SHP77 treated with DMSO at 0.1 percent for 48 hours (cell line): ENCODE measurements at places on chromosomes 5 and 9.

DNA sequence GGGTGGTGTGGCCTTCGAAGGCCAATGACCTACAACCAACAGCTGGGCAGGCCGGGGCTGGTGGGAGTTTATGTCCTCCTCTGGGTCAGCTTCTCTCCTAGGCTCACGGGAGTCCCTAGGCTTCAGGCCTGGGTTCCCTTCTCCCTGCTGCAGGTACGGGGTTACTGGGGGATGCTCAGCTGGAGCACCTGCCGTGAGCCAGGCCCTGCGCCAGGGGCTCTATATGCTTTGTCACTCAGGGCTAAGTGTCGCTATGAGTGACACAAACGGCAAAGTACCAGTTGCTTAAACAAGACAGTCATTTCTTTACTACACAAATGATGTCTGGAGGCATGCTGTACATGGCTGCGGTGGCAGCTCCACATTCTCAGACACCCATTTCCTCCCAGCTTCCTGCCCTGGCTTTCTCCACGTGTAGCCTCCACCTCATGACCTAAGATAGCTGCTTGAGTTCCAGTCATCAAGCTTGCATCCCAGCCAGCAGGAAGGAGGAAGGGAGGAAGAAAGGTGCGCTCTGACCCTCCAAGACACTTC is 22.5 kb upstream of the NINJ1 start:
- no peak for DNase-seq

GRCh38 chr5:159051421-159052282 is 48.1 kb downstream of the EBF1 start:
- DNase-seq: no peak

DNA sequence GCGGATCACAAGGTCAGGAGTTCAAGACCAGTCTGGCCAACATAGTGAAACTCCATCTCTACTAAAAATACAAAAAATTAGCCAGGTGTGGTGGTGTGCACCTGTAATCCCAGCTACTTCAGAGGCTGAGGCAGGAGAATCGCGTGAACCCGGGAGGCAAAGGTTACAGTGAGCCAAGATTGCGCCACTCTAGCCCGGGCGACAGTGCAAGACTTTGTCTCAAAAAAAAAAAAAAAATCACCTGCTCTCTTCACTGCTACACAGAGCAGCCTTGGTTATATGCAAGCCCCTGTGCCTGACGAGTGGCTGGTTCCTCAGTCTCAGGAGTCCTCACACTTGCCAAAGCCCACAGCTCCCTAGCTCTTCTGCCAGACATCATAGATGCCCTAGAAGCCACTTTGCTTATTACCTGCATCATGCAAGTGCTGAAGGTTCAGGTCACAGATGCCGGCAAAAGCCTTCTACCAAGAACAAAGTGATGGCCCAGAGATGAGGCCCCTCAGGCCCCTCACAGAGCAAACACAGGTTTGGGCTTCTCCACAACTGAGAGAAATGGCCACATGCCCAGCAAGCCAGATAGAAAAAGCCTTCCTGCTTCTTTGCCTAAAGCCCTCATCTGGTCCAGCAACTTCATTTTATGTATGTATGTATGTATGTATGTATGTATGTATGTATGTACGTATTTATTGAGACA is 176.4 kb downstream of the AUH start:
- DNase-seq: no peak

- DNase-seq: no peak
Measured at GRCh38 chr9:117649126-117649525, 55.1 kb upstream of the TLR4 start.

- DNase-seq: no peak
Measured at GRCh38 chr5:159915904-159916840, at the start of gene ADRA1B. ADRA1B (plus strand) TSS chr5:159916482; CDS start chr5:159916906, 424 bp downstream.

- no peak for DNase-seq
Measured at GRCh38 chr5:133635051-133635450, 22.7 kb upstream of the FSTL4 start.

- no peak for DNase-seq
Measured at GRCh38 chr5:1874771-1875220, 7.9 kb downstream of the IRX4 start.

GRCh38 chr5:125185740-125186139 is 439.3 kb upstream of the ZNF608 start:
- no peak for DNase-seq

- no peak for DNase-seq
Measured at GRCh38 chr5:179284751-179285631, 60.3 kb downstream of the ADAMTS2 start.

GRCh38 chr5:39427229-39427628 is 2.4 kb upstream of the DAB2 start:
- peak; percentile 40 for DNase-seq

- DNase-seq: no peak
Measured at GRCh38 chr9:16514131-16514530, 356.3 kb downstream of the BNC2 start.

- DNase-seq: no peak
Measured at GRCh38 chr5:154384480-154385235, 61.1 kb upstream of the SAP30L start.

- no peak for DNase-seq
Measured at GRCh38 chr5:51731421-51732029, 348.3 kb downstream of the ISL1 start.

- no peak for DNase-seq
Measured at GRCh38 chr5:171246231-171246630, 62.8 kb upstream of the TLX3 start.

DNA sequence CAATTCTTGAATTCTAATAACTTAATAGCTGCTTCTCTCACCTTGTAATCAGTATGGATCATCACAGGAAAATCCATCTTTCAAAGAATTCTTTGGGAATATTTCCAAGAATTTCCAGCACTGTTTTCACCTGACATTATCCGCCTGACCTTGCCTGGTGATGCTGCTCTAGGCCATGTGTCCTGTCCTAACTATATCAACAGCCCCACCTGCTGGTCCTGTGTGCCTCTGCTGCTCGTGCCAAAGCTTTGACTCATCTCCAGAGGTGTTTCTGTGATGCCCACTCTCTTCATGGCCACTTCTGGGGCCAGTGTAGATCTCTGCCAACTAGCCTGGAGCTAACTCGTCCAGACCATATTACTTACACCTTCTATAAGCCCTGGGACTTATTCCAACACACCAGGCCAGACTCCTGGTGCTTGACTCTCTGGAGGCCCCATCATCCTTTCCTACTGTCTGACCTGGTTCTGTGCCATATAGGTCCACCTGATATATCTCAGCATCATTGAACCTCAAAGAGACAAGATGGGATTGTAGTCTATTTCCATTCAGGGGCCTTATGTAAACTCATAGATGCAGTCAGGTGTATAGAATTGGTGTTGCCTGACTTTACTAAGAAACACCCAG is 67.5 kb upstream of the CKMT2 start:
- DNase-seq: peak; percentile 28

GRCh38 chr9:71112866-71113265 is 8.6 kb downstream of the TRPM3 start:
- no peak for DNase-seq

DNA sequence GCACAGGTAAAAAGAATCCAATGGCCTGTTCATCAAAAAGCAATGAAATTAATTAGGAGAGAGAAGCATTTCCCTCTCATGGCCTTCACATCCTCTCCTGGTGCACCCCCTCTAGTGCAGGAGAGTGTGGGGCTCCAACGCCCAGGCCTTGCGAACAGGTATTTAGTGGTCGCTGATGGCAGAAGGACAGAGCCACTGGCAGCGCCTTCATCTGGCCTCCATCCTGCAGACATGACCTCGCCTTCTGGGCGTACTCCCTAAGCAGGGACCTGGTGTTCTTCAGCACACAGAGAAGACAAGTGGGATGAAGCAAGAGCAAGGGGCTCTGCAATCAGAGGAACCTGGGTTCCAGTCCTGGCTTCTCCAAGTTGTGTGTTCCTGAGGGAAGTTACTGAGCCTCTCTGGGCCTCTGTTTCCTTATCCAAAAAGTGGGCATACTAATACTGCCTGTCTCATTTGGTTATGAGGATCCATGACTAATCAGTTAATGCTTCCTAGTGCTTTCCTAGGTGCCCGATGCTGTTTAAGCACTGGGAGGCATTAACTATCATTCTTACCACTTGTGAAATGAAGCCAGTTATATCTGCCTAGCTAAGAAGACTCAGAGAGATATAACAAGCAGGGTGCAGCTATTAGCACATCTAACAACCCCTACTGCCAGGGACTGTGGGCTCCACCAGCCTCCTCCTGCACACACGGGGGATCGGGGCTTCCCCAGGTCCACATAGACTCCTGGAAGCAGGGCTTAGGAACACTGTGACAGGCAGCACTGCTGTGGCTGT is 77.3 kb downstream of the SEMA4D start:
- no peak for DNase-seq

DNA sequence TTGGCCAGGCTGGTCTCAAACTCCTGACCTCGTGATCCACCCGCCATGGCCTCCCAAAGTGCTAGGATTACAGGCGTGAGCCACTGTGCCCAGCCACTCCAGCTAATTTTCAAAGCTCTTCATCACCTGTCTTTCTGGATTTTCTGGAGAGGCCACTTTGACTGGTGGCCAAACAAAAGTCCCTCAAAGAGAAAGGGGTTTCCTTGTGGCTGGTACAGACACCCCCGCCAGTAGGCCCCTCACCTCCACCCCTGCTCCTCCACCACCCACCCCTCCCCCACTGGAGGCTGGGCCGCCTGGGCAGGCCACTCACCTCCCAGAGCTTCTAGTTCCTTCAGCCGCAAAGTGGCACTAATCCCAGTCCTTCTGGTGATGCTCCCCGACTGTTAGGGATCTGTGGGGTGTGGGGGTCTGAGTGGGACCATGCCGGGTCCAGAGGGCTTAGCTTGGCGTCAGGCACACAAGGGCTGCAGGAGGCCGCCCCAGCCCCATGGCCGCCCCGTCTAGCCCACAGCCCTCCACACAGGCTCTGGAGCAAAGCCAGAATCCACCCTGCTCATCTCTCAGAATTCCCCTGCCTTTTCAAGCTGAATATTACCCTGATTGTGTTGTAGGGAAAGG is 182.0 kb upstream of the IER5L start:
- DNase-seq: no peak

GRCh38 chr9:93185266-93186214 is 1.6 kb downstream of the WNK2 start:
- no peak for DNase-seq

GRCh38 chr5:60446917-60447316 is 253.0 kb downstream of the DEPDC1B start:
- no peak for DNase-seq

DNA sequence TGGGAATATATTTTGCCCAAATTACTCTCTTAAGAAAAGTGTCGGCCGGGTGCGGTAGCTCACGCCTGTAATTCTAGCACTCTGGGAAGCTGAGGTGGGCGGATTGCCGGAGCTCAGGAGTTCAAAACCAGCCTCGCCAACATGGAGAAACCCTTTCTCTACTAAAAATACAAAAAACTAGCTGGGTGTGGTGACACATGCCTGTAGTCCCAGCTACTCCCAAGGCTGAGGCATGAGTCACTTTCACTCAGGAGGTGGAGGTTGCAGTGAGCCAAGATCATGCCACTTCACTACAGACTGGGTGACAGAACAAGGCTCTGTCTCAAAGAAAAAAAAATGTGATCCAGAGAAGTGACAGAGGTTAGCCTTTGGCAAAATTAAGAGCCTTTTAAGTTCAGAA is 26.4 kb upstream of the TMEM171 start:
- DNase-seq: no peak

DNA sequence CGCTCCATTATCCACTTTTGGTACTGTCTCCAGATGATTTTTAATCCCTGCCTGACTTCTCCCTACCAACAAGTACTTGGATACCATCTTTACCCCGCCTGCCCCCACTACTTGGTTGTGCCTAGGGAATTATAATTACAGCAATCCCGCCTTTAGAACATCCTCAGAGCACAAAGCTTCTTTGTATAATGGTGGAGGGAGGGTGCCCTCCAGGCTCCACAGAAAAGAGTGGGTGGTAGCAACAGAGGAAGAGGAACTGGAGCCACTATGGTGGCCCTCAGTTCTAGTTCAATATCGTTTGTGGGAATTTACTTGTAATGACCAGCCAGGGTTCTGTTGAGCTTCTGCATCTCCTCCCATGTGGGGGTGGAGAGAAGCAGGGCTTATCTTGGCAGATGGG is 79.0 kb upstream of the RNF38 start:
- DNase-seq: no peak

- DNase-seq: no peak
Measured at GRCh38 chr5:91332267-91333045, 50.7 kb downstream of the ARRDC3 start.

DNA sequence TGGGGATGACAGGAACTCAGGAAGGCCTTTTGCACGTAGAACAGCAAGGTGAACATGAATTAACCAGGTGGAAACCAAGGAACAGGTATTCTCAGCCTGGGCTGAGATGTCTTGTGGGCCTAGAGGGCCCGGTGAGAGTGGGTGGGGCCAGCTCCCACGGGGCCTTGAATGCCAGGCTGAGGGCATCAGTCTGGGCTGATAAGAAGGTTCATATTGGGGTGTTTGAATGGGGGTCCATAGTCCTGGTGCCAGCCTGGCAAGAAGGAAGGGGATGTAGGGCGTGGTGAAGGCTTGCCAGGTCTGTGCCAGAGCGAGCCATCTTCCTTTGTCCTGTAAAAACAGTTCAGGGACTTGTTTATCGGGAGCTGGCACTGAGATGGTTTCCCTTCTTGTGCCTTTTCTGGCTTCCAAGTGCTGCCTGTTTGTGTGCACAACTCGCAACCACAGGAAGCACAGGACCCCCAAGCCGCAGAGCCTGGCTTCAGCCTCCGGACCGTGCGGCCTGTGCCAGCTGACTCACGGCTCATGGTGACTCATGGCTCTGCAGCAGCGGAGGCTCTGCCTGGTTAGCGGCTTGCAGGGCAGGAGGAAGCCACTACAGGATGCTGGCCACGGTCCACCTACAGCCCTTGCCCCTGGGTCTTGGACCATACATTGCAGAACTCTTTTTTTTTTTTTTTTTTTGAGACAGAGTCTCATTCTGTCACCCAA is 2.4 kb downstream of the CARD19 start:
- DNase-seq: no peak

GRCh38 chr5:139985733-139986132 is 57.4 kb downstream of the NRG2 start:
- DNase-seq: no peak

DNA sequence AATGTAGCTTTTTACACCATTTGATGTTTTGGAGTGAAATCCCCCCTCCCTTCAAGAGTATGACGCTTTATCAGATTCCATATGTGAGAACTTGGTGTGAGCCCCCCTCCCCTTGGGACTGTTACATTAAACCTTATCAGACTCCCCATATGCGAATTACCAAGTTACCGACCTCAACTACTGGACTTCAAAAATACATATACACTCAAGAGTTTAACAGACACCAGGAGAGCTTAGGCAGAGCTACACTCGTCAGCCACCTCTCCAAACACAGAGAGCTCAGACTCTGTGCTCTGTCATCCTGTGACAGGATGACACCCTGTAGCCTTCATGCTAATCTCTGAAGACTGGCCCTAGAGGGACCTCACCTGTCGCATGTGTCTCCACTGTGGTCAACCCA is 50.2 kb downstream of the FAM114A2 start:
- DNase-seq: no peak

GRCh38 chr9:4491626-4491975 is 1.3 kb downstream of the SLC1A1 start:
- no peak for DNase-seq

GRCh38 chr5:79122973-79123372 is 11.4 kb downstream of the BHMT start:
- DNase-seq: no peak
